Effector CD4-positive, alpha-beta T cell (primary cell): ENCODE measurements at places on chromosomes 6 and 20.
A peak's percentile ranks its signal among the peaks of the same experiment; 100 is the strongest.

GRCh38 chr20:25055711-25056495 is 2.0 kb downstream of the ACSS1 start:
- no peak for DNase-seq

- no peak for DNase-seq
Measured at GRCh38 chr6:106397431-106397830, 36.9 kb downstream of the CRYBG1 start.

GRCh38 chr20:42391807-42392206 is 773.6 kb upstream of the CHD6 start:
- no peak for DNase-seq

- no peak for DNase-seq
Measured at GRCh38 chr6:12000174-12000573, 11.9 kb upstream of the HIVEP1 start.

- no peak for DNase-seq
Measured at GRCh38 chr6:74280130-74280692, 584.2 kb downstream of the CD109 start.

DNA sequence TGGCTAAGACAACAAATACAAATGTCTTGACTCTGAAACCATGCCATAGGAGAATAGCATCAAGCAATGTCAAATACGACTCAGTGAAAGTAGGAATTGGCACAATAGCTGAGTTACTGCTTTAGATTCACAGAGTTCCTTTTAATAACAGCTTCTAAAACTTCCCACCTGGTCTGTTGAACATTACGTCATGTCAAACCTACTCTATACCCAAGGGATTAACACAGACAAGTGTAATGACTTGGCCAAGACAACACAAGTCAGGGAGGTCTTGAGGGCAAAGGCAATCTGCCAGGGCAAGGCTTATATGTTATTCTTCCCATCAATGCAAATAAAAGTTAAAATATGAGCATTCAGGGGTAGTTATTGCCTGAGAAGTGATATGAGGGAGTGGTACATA is 265.1 kb upstream of the PRDM1 start:
- no peak for DNase-seq

- DNase-seq, result no peak
Measured at GRCh38 chr6:73121421-73121993, 103.8 kb downstream of the KHDC1L start.

DNA sequence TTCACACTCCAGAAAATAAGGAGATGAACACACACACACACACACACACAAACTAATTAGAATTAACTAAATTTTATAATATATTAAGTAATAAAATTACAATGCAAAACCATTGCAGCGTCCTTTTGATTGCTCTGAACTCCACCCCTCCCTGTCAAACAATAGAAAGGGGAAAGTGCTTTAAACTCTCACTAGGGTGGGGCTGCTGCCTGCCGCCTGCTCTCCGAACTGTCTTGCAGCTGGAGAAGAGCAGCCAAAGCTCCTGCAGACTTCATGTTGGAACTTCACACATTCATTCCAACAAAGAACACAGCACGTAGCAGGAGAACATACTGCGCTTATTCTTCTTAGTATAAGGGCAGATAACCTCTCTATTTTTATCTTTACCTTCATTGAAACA is 83.2 kb downstream of the GCLC start:
- DNase-seq, result no peak

GRCh38 chr6:2061880-2062279 is 183.5 kb downstream of the GMDS start:
- DNase-seq, result no peak

DNA sequence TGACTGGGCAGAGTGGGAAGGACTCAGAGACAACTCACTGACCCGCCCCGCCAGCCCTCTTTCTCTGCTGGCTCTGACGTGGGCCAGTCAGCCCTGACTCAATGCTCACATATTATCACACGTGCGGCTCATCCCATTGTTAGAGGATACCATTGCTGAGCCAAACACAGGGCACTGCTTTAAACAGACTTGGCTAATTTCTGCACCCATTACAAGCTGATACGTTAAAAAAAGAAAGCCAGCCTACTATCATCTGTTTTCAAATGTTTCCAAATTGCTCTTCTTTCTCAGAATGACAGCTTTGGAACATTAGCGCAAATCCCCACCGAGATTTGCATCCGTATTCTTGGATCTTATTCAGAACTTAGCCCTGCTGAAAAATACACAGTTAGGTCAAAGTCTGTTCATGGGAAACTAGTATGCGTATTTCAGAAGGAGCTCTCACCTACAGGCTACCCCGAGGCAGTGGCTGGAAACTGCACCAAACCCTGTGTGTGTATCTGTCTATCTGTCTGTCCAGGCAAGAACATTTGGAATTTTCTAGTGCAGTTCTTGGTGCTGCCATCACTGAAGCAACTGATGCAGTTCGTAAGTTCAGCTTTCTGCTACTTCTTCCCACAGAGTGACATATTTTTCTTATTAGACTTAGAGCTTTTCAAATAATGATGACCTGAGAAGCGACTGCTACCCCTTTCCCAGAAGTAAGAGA is 32.8 kb downstream of the RAMACL start:
- DNase-seq, result no peak

DNA sequence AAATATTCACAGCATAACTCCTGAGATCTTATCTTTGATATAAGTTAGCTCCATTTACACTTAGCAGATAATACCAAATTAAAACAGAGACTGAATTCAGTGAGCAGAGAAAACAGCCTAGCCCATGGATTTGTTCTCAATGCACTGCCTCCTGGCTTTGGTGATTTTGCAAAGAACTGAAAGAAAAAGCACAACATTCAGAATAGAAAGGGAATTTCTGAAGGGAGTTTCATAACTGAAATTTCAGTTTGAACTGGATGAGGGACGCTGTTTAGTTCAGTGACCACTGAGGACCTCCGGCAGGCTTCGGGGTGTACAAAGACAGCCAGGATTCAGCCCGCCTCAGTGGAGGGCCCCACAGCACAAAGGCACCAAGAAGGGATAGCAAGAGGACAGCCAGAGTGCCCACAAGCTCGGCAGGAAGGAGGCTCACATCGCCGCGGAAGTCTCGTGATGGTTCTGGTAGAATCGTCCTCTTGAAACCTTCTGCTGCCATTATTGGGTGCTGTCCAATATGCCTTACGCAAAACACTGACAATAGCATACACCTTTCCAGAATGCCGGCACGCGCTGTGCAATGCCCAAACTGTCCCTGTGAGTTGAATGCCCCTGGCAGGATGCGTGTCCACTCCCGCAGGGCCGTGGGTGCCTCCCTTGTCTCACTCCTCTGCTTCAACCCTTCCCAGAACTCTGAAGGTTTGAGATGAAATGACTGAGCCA is 9.7 kb upstream of the IRF4 start:
- no peak for DNase-seq

- DNase-seq, result peak; percentile 32
Measured at GRCh38 chr20:38222231-38222922, 38.2 kb downstream of the KIAA1755 start.

GRCh38 chr6:72793641-72794395 is 172.0 kb downstream of the KCNQ5 start:
- DNase-seq, result no peak

DNA sequence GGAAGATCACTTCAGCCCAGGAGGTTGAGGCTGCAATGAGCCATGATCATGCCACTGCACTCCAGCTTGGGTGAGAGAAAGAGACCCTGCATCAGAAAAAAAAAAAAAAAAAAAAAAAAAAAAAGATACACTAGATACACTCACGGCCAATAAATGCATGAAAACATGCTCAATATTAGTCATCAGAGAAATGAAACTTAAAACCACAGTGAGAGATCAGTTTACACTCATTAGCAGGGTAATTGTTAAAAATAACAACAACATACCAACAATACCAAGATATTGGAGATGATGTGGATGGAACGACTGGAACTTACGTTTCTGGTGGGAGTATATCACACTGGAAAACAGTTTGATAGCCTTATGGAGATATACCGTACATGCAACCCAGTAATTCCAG is 29.9 kb downstream of the HS3ST5 start:
- no peak for DNase-seq

GRCh38 chr20:46709459-46710152 is at the start of gene SLC2A10:
Gene SLC2A10, plus strand, starts transcription at chr20:46709649. Its CDS starts 88 bp downstream, at chr20:46709737.
- no peak for DNase-seq

DNA sequence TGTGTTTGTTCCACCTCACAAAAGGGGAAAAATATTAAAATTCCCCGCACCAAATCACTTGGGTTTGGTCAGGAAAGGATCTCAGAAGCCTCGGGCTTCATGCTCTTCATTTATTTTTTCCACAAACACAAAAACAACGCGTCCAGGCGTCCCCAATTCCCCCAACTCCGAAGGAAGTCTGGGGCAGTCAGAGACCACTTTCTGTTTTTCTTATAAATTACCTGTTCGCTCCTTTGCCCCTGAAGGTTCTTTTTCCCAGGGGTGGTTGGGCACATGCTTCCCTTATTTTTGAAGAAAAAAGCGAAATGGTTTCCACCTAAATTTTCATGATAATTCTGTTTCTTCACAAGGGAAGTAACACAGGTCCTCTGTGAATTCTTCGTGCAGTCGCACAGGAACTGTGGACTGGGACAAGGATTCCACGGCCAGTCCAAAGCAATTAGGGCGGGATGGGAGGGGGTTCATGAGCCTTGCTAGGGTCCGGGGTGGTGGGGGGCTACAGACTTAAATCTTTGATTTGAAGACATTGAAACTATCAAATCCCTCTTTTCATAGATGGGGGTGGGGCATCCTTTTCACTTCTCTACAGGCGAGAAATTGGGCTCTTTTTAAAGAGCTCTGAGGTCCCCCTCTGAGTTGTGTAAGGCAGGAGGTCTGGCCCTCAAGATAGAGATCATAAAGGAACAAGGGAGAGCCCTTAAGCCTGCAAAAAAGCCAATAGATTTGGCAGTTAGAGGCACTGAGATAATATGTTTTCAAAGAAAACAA is 30.5 kb upstream of the HFE start:
- DNase-seq, result no peak

DNA sequence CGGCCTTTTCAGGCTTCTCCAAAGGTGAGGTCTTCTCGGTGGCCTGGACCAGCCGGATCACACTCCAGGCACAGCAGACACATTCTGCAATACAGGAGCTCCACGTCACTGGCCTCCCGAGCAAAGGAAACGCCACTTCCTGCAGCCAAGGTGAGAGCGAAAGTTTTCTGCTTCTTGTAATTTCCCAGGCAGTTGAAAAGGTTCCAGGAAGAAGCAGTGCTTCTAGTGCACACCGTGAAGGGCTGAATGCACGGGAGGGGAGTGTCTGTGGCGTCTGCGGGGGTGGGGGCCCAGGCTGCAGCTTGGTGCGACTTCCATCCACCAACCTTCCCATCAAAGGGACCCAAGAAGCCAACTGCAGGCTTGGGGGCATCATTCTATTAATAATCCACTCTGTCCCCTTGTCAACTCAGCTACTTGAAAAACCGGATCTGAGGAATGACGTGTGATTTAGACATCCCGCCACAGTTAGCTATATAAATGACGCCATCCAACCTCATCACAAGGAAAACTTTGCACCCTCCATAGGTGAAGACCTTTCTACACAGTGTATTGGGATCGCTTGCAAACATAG is 61.1 kb downstream of the NFATC2 start:
- peak; percentile 27 for DNase-seq

DNA sequence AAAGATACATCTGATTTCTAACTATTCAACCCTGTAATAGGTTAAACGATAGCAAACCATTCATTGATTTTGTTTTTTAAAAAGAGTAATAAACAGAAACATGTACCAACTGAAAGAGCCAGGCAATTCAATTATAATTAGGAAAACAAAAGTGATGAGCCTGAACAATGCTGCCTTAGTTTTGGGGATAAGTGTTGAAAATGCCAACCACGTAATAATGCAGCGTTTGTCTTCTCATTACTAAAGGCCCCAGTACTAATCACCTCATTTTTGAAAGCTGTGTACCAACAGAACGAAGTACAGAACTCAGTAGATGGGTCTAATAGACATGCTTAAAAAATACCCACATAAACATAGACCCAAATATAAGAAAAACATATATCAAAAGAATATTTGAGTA is 663.6 kb upstream of the CHD6 start:
- DNase-seq, result no peak

DNA sequence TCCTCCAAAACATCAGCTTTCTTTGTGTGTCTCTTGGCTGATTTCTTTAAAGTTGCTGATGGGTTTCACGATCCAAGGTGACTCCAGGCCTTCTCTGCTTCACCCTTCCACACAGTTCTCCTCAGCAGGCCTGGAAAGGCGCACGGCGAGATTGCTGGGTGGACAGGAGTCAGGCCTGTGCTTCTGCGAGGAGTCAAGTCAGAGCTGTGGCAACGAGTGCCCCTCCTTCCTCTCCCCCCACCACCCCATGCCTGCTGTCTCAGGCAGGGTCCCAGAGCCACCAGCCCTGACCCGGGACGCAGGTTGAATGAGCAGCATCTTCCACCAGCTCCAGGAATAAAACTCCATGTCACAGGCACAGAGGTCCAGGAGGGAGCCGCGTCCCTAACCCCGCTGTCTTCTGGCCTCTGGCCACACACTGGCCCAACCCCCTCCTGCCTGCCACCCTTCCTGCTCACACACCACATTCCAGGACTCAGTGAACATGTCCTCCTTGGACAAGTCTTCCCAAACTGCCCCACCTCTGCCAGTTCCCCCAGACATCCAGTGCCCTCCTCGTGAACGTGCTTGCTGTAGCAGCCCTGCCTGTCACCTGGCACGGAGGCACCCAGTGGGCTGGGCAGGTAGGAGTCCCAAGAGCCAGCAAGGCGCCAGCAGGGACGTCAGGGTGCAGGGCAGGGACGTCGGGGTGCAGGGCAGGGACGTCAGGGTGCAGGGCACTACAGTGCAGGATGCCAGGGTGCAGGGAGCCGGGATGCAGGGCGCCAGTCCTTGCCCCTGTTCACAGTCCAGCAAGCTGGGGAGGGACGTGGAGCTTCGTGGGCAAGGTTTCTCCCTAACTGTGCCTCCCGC is 7.2 kb upstream of the NTSR1 start:
- DNase-seq, result no peak

- no peak for DNase-seq
Measured at GRCh38 chr20:53445321-53445731, 148.3 kb downstream of the ZNF217 start.

DNA sequence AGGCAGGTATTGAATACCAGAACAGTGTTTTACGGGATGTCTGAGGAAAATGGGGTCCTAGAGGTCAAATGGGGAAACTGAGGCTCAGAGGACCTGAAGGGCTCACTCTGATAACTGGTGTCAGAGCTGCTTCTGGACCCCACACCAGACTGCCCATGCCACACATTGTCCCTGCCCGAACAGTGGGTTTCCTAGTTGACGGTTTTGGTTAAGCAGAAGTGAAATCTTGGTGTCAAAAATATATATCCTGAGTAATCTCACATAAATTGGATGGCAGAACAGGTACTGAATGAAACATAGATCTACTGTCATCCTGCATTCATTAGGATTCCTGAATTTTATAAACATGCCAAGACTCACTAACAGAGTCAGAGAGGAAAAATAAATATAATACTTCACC is 16.3 kb downstream of the NOX3 start:
- no peak for DNase-seq

GRCh38 chr6:66838764-66839163 is 1131.7 kb upstream of the EYS start:
- DNase-seq, result no peak

GRCh38 chr6:126268092-126268491 is 71.8 kb upstream of the CENPW start:
- DNase-seq, result no peak
